Stimulated activated CD8-positive, alpha-beta memory T cell treated with anti-CD3 and anti-CD28 coated beads, Interleukin-4, amount 100 ng/mL, for 48 hours (primary cell): ENCODE measurements at places on chromosomes 12 and 14.

GRCh38 chr12:75190846-75191245 lies 18.8 kb downstream of the KCNC2 start:
- no peak for DNase-seq

DNA sequence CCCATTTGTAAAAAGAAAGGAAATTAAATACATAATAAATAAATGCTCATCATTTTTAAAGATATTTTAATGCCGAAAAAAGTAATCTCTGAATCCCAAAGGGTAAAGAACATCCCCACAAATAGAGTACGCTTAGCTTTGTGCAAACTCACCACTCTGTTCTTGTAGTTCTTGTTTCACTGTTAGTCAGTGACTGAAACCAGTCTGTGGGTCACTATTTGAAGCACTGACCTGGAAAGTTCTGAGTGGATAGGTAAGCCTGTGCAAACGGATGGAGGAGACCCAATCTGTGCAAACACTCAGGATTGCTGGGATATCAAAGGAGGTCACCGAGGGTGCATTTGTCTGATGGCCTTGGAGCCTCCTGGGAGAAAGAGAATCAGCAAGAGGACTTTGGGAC lies 68.1 kb upstream of the TSPAN11 start:
- DNase-seq, result no peak

DNA sequence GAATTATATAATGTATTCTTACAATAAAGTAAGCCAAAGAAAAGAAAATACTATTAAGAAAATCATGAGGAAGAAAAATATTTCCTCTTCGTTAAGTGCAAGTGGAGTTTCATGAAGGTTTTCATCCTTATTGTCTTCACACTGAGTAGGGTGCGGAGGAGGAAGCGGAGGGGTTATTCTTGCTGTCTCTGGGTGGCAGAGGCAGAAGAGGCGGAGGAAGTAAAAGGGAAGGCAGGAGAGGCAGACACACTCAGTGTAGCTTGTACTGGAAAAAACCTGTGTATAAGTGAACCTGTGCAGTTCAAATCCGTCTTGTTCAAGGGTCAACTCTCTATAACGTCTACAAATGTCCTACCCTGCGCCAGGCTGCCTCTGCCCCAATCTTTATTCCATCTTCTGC lies 22.0 kb upstream of the BCL2L14 start:
- no peak for DNase-seq

- DNase-seq, result peak; percentile 42
Observed at GRCh38 chr12:12210983-12211382, 55.9 kb downstream of the LRP6 start.

DNA sequence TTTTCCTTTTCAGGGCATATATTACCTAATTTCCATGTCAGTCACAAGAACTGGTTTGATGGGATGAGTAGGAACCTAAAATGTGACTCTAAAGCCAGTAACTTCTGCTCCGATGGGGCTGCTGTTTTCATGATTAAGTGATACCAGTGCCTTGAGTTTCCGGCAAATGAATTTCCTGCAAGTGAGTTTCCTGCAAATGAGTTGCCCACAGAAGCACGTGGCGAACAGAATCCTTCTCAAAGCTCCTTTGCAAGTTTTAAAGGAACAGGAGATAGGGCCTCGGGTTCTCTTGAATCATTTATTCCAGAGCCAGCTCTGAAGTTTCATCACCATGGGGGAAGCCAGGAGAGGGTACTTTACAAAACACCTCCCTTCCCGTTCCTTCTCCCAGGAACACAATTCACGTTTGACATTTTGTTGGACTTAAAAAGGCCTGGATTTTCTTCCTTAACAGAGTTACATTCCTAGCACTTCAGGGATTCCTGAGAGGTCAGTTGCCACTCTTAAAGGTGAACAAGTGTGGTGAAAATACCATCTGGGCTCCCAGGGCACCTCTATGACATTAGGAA lies 2.2 kb upstream of the PPTC7 start:
- DNase-seq, result peak; percentile 50

DNA sequence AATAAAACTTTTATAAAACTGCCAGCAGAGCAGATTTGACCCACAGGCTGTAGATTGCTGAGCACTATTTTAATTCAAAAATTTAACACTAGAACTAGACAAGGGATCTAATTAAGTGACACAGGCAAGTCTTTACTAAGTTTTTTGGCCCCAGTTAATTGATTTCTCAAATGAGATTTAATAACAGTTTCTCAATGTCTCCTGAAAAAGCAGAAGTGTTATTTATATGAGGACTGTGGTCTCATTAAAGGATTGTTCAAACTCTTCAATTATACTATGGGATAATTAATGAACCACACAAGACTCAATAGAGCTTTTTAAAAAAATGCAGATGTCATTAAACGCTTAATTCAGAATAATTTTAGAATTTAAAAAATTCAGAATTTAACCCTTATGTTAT lies 1.9 kb downstream of the HEATR5A start:
- no peak for DNase-seq

DNA sequence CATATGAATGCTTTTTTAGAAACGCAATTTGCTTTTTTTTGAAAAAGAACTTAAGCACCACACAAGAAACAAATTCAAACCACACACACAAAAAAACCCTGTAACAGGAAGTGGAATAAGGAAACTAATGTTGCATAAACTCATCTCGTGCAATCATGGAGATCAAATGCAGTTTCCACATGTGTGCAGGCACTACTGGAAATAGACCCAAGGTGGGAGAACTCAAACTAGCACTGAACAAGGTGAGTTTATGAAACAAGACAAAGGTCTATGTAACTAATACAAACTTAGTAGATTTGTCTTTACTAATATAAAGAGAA lies 17.5 kb downstream of the NIN start:
- no peak for DNase-seq
